M059J (cell line): ENCODE measurements at places on chromosomes 4 and X. TPM values are rescaled to one million over a fixed set of nuclear protein-coding genes. Genes with fewer than 3 reads are reported as not detected.
A peak's percentile ranks its signal among the peaks of the same experiment; 100 is the strongest.

CFAP299 gene
- not detected in 2 replicates for total RNA-seq

KANTR gene
- total RNA-seq: 3.3 TPM in 2 replicates

ANXA3 gene
- 38.2 and 47.6 TPM in 2 replicates for total RNA-seq

- DNase-seq: no peak
These were observed 319.1 kb downstream of the C4orf33 start for GRCh38 chr4:129415004-129415403.

GRCh38 chr4:74339501-74339900 is 25.4 kb upstream of the EREG start:
- DNase-seq: no peak

DNA sequence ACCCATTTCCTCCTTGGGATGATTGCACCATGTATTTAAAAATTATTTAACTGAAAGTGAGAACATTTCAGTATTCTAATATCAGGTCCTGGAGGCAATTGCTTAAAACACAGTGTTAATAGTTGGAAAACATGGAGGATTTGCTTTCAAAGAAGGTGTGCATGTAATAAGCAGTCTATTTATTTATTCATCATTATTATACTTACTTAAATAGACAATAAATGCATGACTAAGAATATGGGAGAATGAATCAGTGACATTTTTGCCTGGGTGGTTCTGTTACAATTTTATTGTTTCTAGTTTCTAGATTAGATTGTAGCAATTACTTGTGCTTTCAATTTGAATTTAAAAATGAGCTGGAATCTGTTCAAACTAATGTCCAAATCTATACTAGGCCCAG is 145.5 kb downstream of the AREG start:
- DNase-seq: no peak

CCDC149 gene
- total RNA-seq: 5.1 and 8.3 TPM in 2 replicates

CRMP1 gene
- not detected in 2 replicates for total RNA-seq

- DNase-seq: peak; percentile 92
These were observed at the start of gene ABRAXAS1 for GRCh38 chr4:83484500-83485461. Gene ABRAXAS1, minus strand, starts transcription at chr4:83485100. Its CDS starts 28 bp downstream, at chr4:83485072.

- DNase-seq: no peak
These were observed 154.4 kb downstream of the EFNB1 start for GRCh38 chrX:68983004-68983857.

- no peak for DNase-seq
These were observed 1041.2 kb upstream of the INTU start for GRCh38 chr4:126591583-126591982.

GRCh38 chr4:155789391-155789790 is 30.6 kb downstream of the GUCY1B1 start:
- DNase-seq: no peak

DNA sequence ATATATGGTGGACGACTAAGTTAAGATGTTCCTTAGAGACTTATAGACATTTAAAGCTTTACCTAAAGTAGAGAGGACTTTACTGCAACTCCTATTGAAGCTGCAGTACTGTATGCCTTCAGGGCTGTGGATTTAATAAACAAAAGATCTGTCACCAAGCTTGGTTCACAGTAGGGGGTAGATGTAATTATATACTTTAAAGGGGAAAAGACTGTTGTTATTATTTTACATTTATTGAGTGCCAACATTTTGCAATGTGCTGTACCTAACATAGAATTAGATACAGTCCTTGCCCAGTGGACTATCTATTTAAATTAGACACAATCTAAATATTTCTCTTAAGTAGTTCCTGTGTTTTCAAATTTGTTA is 67.2 kb downstream of the SLIT2 start:
- peak; percentile 58 for DNase-seq

- DNase-seq: no peak
These were observed 23.8 kb upstream of the LIMCH1 start for GRCh38 chr4:41514169-41514568.

GRCh38 chr4:158161551-158162354 is 11.1 kb downstream of the GASK1B start:
- peak; percentile 96 for DNase-seq
